ENCODE measurements at places on chromosomes 6 and 20. TPM values are rescaled to one million over a fixed set of nuclear protein-coding genes. Genes with fewer than 3 reads are reported as not detected.

- peaks cover 18% of the 10 kb centered on the region for H3K36me3 ChIP-seq
- DNase-seq: no peak
- H3K27me3 ChIP-seq: no peaks in the 10 kb centered on the region
- no peak overlapping the region for H3K4me3 ChIP-seq
- peaks cover 12% of the 10 kb centered on the region for H3K4me1 ChIP-seq
These were observed 7.2 kb downstream of the PEX3 start for GRCh38 chr6:143457563-143458359.

- no peak for DNase-seq
- no peak overlapping the region for H3K27ac ChIP-seq
- H3K36me3 ChIP-seq: no peaks in the 10 kb centered on the region
- peaks cover 2% of the 10 kb centered on the region for H3K27me3 ChIP-seq
- no peaks in the 10 kb centered on the region for H3K4me1 ChIP-seq
These were observed 234.4 kb downstream of the LAMA2 start for GRCh38 chr6:129117355-129117754.

GRCh38 chr6:34602318-34603111, 46.4 kb upstream of the SPDEF start:
- no peak for DNase-seq
- peaks cover 9% of the 10 kb centered on the region for H3K36me3 ChIP-seq
- no peaks in the 10 kb centered on the region for H3K27me3 ChIP-seq
- H3K4me3 ChIP-seq: no peak overlapping the region

- H3K4me1 ChIP-seq: peaks cover 2% of the 10 kb centered on the region
- no peak for DNase-seq
- no peak overlapping the region for H3K4me3 ChIP-seq
- H3K27ac ChIP-seq: no peak overlapping the region
These were observed 31.5 kb downstream of the CFAP61 start for GRCh38 chr20:20083807-20084206.

DNA sequence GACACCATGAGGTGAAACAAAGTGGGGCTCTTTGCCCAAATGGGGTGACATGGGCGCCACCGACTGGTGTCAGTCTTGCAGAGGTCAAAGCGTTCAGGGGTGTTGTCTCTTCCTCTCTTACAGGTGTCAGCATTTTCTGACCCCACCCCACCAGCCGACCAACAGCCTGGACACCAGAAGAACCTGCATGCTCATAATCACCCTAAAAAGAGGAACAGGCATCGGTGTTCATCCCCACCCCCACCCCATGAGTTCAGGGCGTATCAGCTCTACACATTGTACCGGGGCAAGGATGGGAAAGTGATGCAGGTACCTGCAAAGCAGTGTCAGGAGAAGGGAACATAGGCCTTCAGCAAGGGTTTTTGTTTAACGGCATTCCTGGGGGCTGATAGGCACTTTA, 14.8 kb downstream of the LYRM2 start:
- H3K4me3 ChIP-seq: no peak overlapping the region
- no peaks in the 10 kb centered on the region for H3K27me3 ChIP-seq
- H3K4me1 ChIP-seq: no peaks in the 10 kb centered on the region
- H3K36me3 ChIP-seq: no peaks in the 10 kb centered on the region
- DNase-seq: peak; percentile 28

DNA sequence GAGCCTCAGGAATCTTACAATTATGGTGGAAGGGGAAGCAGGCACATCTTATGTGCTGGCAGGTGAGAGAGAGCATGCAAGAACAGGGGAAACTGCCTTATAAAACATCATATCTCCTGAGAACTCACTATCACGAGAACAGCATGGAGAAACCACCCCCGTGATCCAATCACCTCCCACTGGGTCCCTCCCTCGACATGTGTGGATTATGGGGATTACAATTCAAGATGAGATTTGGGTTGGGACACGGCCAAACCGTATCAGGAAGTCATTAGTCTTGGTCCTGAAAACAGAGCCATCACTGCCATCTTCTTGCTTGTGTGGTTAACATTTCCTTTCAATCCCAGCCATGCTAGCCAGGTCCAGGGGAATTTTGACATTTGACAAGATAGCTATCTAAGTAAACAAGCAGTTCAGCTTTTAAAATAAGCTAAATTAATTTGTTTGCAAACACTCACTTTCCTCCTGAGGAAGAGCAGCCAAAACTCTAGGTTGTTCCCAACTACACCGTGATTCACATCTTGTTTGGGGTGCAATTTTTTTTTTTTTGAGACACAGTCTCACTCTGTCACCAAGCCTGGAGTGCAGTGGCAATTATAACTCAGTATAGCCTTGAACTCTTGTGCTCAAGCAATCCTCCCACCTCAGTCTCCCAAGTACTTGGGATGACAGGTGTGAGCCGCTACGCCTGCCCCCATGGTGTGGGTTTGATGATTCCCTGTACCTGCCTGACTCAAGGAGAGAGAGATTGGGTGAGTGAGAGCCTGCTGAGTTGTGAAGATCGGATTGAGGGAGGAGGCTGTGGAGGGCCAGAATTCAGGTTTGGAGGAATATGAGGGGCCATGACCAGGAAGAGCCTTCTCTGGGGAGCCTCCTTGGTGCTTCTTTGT, 13.0 kb upstream of the PPP1R14C start:
- H3K4me3 ChIP-seq: no peak overlapping the region
- peaks cover 20% of the 10 kb centered on the region for H3K27me3 ChIP-seq
- no peak for DNase-seq
- H3K4me1 ChIP-seq: no peaks in the 10 kb centered on the region

- peak overlapping the region; percentile 87 for H3K4me3 ChIP-seq
- H3K27me3 ChIP-seq: no peaks in the 10 kb centered on the region
- peaks cover 63% of the 10 kb centered on the region for H3K4me1 ChIP-seq
- H3K36me3 ChIP-seq: peaks cover 21% of the 10 kb centered on the region
- peak overlapping the region; percentile 99 for H3K27ac ChIP-seq
These were observed 845 bp downstream of the ZMYND8 start for GRCh38 chr20:47355489-47356219.

DNA sequence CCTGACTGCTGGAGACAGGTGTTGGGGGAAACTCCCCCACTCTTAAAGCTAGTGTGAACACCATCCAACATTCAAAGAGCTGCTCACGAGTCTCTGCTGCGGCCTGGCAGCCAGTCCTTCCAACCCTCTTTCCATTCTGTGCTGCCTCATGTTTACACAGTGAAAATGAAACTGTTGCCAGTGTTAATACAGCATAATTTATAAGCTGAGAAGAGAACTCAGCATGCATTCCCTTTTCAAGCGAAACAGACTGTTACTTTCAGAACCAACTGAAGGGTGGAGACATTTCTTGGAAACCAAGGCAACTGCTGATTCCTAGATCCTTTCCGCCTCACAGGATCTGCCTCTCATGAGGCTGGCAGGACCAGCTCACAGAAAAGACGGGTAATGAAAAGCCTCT, 533.8 kb upstream of the ID4 start:
- H3K36me3 ChIP-seq: no peaks in the 10 kb centered on the region
- no peak for DNase-seq
- H3K27me3 ChIP-seq: no peaks in the 10 kb centered on the region
- no peaks in the 10 kb centered on the region for H3K4me1 ChIP-seq
- no peak overlapping the region for H3K27ac ChIP-seq

GRCh38 chr6:150319924-150320323, 48.9 kb upstream of the IYD start:
- no peak overlapping the region for H3K27ac ChIP-seq
- H3K4me3 ChIP-seq: no peak overlapping the region
- H3K27me3 ChIP-seq: peaks cover 21% of the 10 kb centered on the region
- no peaks in the 10 kb centered on the region for H3K4me1 ChIP-seq
- no peak for DNase-seq

TGM3 gene
- total RNA-seq: not detected

GRCh38 chr6:39952167-39952566, 17.9 kb upstream of the MOCS1 start:
- H3K4me3 ChIP-seq: no peak overlapping the region
- no peak overlapping the region for H3K27ac ChIP-seq
- H3K36me3 ChIP-seq: no peaks in the 10 kb centered on the region

- peaks cover 31% of the 10 kb centered on the region for H3K27me3 ChIP-seq
- H3K27ac ChIP-seq: no peak overlapping the region
- no peak for DNase-seq
- H3K4me3 ChIP-seq: no peak overlapping the region
These were observed 72.3 kb downstream of the VEGFA start for GRCh38 chr6:43842231-43842794.

HCRTR2 gene
- not detected for total RNA-seq

DNA sequence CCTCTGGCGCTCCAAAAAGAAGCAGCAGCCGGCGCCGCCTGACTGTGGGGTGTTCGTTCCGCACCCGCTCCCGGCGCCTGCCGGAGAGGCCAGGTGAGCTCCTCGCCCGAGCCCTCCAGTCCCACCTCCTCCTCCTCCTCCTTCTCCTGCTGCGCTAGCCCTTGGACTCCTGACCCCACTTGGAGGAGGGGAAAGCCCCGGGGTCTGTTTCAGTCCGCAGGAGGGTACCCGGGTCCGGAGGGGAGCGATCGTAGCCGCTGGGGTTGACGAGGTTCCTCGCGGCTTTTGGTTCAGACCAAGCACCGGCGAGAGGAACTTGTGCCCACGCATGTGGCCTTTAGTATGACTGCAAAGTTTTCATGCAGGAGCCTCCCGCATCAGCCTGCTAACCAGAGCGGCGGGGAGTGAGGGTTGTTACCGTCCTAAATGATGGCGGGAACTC, 493 bp downstream of the CRYBG1 start:
- DNase-seq: peak; percentile 44
- H3K4me1 ChIP-seq: peaks cover 10% of the 10 kb centered on the region
- peaks cover 62% of the 10 kb centered on the region for H3K27me3 ChIP-seq
- H3K27ac ChIP-seq: no peak overlapping the region
- H3K36me3 ChIP-seq: no peaks in the 10 kb centered on the region

GRCh38 chr20:53069132-53069531, 97.0 kb downstream of the TSHZ2 start:
- no peak for DNase-seq
- peaks cover 2% of the 10 kb centered on the region for H3K4me1 ChIP-seq
- H3K27ac ChIP-seq: no peak overlapping the region
- peaks cover 16% of the 10 kb centered on the region for H3K27me3 ChIP-seq
- H3K4me3 ChIP-seq: no peak overlapping the region
- H3K36me3 ChIP-seq: peaks cover 1% of the 10 kb centered on the region

DNA sequence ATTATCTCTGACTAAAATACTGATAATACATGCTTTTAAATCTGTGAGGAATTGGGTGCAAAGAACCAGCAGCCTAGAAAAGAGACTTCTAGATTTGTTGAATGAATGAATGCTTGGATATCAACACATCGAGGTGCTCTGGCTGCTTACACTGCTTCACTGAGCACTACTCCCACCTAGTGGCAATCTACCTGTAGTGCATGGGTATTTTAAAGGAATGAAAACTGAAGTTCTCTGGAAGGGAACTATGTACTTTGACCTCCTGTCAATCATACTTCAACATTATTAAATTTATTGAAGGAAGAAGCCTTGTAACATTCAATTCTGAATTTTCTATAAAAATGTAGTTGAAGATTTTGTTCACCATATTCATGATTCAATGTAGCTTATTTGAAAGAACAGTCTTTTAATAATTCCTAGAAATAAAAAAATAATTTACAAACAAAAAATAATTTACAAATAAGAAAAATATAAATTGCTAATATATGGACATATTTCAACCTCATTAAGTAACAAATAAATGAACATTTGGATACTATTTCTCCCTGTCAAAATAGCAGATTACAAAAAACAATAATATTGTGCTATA, 111.2 kb upstream of the MMS22L start:
- no peak overlapping the region for H3K27ac ChIP-seq
- DNase-seq: peak; percentile 52
- H3K27me3 ChIP-seq: peaks cover 17% of the 10 kb centered on the region
- H3K4me1 ChIP-seq: no peaks in the 10 kb centered on the region

DNA sequence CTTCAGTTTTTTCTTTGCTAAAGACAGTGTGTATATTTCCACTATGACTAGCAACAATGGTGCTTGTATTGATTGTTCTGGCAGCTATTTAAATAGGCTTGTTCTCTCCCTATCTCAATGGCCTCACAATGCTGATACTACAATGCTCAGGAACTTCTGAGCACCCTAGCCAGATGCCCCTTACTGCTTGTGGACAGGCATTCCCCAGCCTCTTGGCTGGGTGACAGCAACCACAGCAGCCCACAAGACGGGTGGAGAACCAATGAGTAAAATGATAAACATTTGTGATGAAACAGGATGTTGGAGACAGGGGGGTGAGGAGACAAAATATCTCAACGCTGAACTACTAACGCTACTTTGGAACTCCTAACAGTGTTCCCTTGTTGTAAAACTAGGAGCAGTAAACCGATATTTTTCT, 42.3 kb downstream of the HIVEP2 start:
- peaks cover 56% of the 10 kb centered on the region for H3K4me1 ChIP-seq
- H3K27me3 ChIP-seq: no peaks in the 10 kb centered on the region
- H3K4me3 ChIP-seq: peak overlapping the region; percentile 56
- peaks cover 3% of the 10 kb centered on the region for H3K36me3 ChIP-seq
- peak; percentile 89 for DNase-seq

DAAM2 gene
- total RNA-seq: not detected

DNA sequence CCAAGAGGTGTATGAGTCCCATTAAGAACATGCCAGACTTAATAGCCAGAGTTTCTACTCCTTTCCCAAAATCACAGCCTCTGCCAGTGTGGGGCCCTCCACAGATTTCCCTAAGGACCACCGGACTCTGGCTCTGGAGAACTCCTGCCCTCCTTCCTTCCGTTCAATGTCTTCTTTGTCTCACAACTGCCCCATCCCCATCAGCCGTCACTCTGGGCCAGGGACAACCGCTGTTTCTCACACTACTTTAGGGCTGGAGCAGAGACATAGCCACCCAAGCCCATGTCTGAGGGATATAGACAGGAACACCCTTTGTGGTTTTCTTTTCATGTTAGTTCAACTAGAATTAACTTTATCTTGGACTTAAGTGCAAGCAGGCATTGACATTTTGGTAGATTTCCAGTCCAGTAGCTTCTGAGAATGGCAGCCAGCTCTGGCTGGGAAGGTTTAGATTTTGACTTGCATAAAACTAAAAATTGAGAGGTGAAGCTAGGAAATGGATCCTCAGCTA, 6.7 kb upstream of the ACSS1 start:
- H3K4me1 ChIP-seq: peaks cover 5% of the 10 kb centered on the region
- H3K27ac ChIP-seq: no peak overlapping the region
- DNase-seq: no peak

IP6K3 gene
- total RNA-seq: not detected

DNA sequence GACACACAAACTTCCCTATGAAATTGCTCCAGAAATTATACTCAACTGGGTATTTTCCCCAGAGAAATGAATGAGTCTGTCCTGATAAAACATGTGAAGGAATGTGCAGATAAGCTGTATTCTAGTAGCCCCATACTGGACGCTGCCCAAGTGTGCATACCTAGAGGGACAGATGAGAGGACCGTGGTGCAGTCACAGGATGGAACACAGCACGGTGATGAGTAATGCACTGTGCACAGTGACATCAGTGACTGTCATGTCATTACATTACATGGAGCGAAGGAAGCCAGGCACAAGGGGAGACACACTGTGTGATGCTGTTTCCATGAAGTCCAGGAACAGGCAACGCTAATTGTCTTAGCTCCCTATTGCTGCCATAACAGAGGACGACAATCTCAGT, 155.5 kb downstream of the CDH4 start:
- no peak for DNase-seq
